ENCODE measurements at places on chromosomes 2 and 18.

GRCh38 chr2:19911808-19912509 lies 10.2 kb upstream of the TTC32 start:
- peak; percentile 89 for DNase-seq

DNA sequence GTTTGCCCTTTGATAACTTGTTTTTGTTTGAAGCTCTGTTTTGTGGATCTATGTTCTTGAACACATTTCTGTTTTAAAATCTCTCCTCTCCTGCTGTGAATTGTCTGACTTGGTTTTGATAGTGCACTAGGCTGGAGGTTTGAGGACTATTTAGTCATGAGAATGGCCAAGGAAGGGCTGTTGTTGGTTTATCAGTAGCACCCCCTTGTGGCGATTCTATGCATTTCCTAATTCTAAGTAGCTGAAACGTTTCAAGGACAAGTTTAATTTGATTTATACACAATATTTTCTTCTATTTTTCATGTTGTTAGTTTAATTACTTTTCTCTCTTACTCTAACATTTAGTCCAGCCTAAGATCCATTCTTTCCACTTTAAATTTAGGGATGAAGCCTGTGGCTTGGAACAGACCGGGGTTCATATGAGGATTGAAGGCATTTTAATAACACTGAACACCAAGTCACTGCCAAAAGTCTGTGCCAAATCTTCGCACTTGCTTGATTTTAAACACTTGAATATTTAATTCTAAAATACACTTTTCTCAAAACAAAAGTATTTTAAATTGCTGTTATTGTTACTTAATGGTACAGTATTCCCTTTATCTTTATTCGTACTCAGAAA lies 166.0 kb downstream of the SOCS6 start:
- peak; percentile 72 for DNase-seq

DNA sequence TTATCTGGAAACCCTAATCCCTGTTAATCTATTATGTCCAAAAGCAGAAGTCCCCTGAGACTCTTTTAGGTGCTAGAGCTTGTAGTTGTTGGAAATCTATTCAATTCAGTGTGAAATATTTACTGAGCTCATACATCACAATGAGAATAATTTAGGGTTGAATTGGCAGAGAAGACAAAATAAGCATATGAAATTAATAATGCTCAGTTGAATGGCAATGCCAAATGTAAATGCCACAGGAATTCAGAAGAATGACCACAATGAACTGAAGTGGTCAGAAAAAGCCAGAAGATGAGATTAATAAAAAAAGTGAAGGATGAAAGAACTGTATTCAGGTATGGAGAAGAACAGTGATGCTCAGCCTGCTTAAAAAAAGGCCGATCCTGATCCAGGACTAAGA lies 8.0 kb upstream of the STAT4 start:
- DNase-seq: no peak

DNA sequence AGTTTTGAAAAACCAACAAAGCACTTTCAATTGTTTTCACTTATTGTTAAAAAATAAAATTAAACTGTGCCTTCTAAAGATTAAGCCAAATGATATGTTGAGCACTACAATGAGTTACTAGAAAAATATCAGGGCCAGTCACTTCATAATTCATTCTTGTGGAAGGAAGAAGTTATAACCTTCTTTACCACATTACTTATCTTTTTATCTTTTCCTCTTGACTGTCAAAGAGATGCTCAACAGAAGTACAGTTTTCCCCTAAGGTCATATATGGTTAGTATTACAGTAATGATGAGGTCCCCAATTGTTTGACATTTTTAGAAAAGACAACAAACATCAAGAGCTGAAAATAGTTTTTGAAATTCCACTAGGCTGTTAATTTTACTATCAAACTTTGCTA lies 9.4 kb downstream of the PELI1 start:
- DNase-seq: no peak

- DNase-seq: no peak
Measured at GRCh38 chr2:232350804-232351685, 27.5 kb upstream of the ALPP start.

DNA sequence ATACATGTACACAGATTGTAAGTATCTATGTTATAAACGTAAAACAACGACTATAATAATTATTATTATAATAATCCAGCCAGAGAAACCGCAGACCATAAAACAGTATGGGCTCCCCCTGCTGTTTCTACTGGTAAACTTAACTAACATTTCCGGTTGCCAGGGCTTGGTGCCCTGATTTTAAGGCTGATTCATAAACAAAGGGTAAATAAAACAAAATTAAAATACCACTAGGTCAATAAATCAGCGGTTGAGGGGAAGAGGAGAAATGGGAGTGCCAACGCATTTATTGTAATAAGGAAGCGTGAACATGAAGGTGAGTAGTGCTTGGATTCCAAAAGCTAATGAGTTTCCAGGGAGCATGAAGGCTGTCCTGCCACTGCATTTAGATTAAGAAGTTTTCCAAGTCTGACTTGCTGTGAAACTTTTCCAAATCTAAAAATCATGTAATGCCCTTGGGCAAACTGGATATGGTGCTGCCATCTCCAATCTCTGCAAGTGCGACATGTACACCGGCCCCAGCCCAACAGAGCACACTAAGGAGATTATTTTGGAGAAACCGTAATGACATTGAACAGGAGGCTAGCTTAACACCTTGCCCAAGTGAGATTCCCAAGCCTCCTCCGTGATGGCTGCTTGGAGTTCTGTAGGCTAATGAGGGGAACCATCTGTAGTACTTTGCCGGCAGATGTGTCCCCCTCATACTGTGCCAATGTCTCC lies 50.7 kb upstream of the HNRNPA3 start:
- DNase-seq: peak; percentile 49

GRCh38 chr2:216149741-216150140 lies 40.6 kb downstream of the XRCC5 start:
- DNase-seq: peak; percentile 83

GRCh38 chr18:2223849-2224248 lies 347.5 kb downstream of the METTL4 start:
- DNase-seq: peak; percentile 56

GRCh38 chr2:171524018-171524401 lies 1.7 kb downstream of the CYBRD1 start:
- DNase-seq: peak; percentile 65

GRCh38 chr2:147546109-147546508 lies 298.7 kb upstream of the ACVR2A start:
- DNase-seq: no peak

GRCh38 chr2:136162438-136162837 lies 44.5 kb upstream of the CXCR4 start:
- DNase-seq: no peak

DNA sequence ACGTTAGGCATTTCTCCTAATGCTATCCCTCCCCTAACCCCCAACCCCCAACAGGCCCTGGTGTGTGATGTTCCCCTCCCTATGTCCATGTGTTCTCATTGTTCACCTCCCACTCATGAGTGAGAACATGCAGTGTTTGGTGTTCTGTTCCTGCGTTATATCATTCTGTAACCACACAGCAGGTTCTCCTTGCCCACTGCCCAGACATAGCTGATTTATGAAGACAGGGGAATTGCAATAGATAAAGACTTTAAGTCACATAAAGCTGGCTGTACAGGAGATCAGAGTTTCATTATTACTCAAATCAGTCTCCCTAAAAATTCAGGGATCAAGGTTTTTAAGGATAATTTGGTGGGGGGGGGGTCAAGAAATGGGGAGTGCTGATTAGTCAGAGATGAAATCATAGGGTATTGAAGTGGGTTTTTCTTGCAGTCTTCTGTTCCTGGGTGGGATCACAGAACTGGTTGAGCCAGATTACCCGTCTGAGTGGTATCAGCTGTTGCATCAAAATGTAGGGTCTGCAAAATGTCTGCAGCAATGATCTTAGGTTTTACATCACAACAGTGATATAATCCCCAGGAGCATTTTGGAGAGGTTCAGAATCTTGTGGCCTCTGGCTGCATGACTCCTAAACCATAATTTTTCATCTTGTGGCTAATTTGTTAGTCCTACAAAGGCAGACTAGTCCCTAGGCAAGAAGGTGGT lies 392.1 kb upstream of the KCNJ3 start:
- no peak for DNase-seq

- peak; percentile 64 for DNase-seq
Measured at GRCh38 chr2:11778923-11779757, 32.7 kb downstream of the LPIN1 start.

- no peak for DNase-seq
Measured at GRCh38 chr2:10285191-10285555, 17.5 kb upstream of the HPCAL1 start.

DNA sequence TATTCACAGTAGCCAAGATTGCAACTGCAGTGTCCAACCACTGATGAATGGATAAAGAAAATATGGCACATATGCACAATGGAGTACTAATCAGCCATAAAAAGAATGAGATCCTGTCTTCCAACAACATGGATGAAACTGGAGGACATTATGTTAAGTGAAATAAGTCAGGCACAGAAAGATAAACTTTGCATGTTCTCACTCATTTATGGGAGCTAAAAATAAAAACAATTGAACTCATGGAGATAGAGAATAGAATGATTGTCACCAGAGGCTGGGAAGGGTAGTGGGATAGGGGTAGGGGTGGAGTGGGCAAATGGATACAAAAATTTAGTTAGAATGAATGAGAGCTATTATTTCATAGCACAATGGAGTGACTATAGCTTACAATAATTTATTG lies 305.5 kb upstream of the ETAA1 start:
- no peak for DNase-seq

DNA sequence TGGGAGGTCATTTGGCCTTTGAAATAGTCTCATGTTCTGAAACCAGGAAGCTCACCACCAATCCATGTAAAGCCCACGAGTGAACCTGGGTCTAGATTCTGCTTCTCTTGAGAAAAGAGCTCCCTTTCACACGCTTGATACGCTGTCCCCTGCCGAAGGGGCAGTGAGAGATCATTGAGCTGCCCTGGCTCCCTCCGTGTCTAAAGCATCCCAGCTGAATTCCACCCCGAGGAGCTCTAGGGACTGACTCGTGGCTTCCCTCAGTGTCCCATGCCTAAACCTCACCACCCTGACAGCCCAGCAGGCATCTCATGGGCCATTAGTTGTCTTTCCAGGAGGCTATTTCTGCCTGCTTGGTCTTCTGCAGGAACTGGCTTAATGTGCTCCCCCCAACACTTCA lies 68.6 kb downstream of the COL6A3 start:
- no peak for DNase-seq

- DNase-seq: peak; percentile 97
Measured at GRCh38 chr2:216535454-216535995, 36.9 kb downstream of the RPL37A start.

DNA sequence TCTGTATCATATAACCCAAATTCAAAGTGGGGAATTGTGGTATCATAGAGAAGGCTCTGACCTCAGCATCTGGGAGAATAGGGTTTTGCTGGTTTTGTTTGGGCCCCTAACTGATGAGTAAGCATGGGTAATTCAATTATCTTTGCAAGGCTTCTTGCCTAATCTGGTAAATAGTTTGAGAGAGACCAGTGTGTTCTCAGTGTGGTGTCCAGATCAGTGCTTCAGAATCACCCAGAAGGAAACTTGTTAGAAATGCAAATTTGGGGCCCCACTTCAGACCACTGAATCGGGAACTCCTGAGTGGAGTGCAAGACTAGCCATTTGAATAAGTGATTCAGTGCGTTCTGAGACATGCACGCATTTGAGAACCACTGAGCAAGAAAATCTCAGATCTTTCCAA lies 282.7 kb downstream of the EPHA4 start:
- DNase-seq: no peak

GRCh38 chr2:202278036-202278760 lies 12.6 kb downstream of the NOP58 start:
- DNase-seq: peak; percentile 84

DNA sequence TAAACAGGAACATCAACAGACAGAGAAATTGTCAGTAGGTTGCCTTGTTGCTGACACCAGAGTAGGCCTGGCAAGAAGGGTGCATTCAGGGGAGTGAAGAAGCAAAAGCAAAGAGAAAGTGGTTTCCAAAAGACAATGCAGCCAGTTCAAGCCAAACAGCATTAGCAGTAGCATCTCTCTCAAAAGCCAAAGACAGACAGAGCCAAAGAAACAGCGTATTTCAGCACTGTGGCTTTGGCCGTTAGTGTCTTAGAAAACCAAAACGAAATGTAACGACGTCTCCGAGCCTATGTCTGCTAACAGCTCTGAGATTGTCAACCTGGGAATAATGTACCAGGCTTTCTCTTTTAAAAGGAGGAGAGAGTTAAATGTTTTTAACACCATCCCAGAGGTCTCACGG lies 178.6 kb downstream of the NRP2 start:
- DNase-seq: no peak

GRCh38 chr18:9926977-9927376 lies 13.2 kb downstream of the VAPA start:
- DNase-seq: no peak

- DNase-seq: no peak
Measured at GRCh38 chr2:156116113-156116512, 216.4 kb downstream of the NR4A2 start.

GRCh38 chr2:137937246-137937645 lies 27.0 kb upstream of the HNMT start:
- no peak for DNase-seq

DNA sequence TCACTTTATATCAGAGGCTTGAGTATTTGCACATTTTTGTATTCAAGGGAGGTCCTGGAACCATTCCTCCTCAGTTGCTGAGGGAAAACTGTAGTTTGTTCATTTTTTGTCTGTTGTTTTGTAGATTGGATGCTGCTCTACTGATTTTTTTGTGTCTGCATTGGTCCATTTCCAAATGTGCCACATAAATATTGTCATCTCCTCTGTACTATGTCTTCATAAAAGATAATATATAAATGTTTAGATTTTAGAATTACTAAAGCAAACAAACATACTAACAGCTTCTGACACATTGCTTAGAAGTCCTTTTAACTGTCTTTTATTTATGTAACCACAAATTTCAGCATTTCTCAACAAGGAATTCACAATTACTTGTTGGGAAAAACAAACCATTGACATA lies 356.8 kb downstream of the PLCL1 start:
- no peak for DNase-seq

DNA sequence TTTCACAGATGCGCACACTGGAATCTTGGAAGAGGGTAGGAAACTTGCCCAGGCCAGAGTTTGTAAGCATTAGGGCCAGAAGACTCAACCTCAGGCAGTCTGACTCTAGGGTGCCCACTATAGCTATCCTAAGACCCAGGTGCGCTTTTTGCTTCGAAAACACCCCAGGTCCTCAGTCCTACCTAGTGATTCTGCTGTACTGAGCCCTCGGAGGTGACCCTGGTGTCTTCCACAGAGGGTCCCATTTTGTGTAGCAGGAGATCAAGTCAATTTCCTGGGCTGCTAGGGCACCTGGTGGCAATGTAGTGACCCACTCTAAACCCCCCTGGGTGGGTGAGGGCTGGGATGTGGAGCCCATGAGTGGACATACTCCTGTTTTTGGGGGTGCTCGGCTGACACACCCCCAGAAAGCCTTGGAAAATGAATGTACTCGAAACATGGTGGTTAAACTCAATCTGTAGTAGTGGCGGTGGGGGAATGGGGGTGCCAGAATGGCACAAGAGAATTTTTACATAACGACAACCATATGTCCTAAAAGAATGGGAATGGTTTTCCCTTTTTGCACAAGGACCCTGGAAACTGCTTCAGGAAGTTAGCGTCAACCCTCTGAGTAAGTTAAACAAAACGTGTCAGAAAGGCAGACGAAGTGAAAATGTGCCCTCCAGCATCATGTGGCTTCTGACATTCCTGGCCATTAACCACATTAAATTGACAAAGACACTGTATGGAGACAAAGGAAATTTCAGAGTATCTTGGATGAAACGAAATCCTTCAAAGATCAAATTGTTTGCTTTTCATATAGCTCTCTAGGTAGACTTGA lies 218.0 kb upstream of the COPS8 start:
- no peak for DNase-seq

Measured in iris pigment epithelial cell (primary cell).